Stimulated activated CD4-positive, alpha-beta T cell treated with anti-CD3 and anti-CD28 coated beads, Interleukin-1b, Interleukin-23, amount 100 ng/mL, for 1 hour (primary cell): ENCODE measurements at places on chromosomes 2 and 18.

DNA sequence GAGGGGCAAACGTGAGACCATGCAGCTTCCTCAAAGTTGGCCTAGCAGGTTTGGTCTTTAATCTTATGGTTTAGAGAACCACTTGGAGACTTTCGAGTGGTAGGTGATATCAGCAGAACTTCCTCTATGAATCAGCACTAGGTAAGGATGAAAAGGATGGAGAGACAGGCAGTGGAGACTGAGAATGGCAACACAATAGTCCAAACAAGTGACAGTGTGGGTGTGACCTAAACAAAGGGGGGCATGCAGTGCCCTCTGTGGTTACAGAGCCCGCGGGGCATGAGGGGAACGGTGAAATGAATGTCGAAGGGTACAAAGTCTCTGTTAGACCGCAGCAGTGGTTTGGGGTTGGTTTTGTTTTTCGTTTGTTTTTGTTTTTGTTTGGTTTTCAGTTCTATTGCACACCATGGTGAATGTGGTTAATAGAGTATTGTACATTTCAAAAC is 143.9 kb downstream of the L3MBTL4 start:
- no peak for DNase-seq

DNA sequence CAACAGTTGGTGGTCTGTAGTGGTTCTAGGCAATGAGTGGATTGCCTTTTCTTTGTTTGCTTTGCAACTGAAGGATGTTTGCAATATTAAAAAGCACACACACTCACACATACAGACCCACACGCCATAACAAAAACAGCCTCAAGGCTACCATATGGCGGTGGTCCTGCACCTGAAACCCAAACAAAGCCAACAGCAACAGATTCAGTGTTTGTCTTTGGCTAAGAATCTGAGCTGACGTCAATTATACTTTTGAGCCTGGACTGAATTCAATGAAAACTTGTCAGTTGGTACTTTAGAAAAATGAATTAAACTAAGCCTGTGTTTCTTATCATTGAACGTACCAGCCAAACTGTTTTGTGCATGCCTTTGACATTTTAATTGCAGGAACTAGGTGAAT is 65.0 kb upstream of the NYAP2 start:
- no peak for DNase-seq

GRCh38 chr2:44001716-44002115 is 5.9 kb upstream of the LRPPRC start:
- DNase-seq = no peak

DNA sequence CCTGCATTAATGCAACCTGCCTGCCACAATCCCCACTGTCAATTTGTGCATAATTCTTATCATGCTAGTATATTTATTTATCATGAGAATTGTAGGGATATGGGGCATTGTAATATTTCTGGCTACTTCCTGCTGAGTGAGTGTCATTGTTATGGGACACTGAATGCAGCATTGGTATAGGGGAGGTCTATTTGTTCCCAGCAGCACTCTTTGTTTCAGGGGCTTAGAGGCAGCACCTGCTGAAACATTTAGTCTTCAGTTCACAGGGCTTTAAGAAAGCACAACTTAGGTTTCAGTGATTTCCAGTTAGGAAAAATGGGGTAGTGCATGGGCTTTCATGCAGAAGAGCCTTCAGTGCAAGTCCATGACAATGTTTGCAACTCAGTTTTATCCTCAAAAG is 23.6 kb downstream of the SULT1C3 start:
- DNase-seq = no peak

GRCh38 chr2:240775905-240776304 is 44.1 kb downstream of the KIF1A start:
- no peak for DNase-seq

DNA sequence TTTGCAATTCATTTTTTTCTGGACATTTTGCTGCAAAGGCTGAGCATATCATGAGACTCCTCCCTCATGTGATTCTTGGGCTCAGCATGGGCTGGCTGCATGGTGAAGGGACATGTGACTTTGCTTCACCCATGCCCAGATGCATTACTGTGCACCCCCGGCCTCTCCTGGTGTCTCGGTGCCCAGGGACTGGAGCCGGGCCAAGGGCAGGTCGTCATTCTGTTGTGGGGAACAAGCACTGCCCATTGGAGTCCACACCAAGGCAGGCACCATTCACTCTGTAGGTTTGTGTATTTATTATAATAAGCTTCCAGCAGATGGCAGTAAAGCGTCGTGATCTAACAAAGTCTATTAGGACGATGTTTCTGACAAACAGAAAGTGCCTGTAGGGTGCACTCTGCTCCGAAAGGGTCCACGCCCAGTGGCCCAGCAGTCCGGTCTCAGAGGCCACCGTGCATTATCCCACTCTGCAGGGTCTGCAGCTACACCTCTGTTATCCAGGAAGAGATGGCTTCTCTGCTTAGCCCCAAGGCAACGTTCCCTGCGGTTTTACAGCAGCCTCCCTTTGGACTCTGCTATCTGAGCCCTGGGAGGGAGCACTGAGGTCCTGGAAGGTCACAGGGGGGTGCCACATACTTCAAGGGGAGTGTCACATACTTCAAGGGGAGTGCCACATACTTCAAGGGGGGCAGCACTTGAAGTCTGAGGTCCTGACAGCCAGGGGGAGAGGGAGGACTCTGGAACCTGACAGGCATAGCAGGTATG is 219.6 kb downstream of the TSN start:
- DNase-seq = no peak
